ENCODE measurements at places on chromosomes 6 and 20.

DNA sequence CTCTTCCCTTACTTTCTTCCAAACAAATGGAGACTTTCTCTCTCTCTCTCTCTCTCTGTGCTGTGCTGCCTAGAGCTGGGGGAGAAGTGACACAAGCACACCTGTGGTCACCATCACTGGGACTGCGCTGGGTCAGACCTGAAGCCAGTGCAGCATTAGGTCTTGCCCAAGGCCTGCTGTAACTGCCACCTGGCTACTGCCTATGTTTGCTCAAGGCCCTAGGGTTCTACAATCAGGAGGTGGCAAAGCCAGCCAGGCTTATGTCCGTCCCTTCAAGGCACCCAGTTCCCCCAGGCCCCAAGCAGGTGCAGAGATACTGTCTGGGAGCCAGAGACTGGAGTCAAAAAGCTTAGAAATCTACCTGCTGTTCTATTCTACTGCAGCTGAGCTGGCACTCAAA lies 49.4 kb upstream of the TOP1 start:
- no peak for DNase-seq

DNA sequence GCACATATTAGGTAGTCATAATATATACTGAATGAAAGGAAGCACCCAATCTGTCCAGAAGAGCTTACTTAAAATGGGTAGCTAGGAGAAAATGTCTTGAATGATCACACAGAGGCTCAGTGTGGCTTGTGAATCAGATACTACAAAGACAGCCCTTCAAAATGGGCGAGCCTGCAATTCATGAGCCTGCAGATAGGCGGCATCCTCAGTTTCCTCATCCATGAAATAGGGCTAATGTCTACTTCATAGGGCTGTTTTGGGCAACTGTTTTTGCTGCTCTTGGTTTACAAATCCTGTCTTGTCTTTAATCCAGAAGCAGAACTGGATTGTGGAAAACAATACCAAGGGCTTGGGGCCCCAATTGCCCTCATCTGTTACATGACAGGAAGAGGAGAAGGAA lies 129.3 kb upstream of the KCNK16 start:
- DNase-seq: no peak

DNA sequence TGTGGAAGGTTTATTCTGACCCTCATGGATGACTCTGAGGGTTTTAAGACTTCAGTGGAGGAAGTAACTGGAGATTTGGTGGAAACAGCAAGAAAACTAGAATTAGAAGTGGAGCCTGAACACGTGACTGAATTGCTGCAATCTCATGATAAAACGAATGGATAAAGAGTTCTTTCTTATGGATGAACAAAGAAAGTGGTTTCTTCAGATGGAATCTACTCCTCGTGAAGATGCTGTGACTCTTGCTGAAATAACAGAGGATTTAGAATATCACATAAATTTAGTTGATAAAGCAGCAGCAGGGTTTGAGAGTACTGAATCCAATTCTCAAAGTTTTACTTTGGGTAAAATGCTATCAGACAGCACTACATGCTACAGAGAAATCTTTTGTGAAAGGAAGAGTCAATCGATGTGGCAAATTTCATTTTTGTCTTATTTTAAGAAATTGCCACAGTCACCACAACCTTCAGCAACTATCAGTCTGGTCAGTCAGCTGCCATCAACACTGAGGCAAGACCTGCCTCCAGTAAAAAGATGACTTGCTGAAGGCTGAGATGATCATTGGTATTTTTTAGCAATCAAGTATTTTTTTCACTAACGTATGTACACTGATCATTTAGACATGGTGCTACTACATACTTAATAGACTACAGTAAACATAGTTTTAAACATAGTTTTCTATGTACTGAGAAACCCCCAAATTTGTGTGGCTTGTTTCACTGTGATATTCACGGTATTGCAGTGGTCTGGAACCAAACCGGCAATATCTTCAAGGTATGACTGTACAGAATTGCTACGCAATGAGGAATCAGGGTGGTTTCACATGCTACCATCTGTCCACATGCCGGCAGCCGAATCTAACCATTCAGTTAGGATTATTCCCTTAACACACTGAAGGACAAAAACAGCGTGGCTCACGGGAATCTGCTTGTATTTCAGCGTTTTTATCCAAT lies 149.0 kb downstream of the MYB start:
- no peak for DNase-seq

DNA sequence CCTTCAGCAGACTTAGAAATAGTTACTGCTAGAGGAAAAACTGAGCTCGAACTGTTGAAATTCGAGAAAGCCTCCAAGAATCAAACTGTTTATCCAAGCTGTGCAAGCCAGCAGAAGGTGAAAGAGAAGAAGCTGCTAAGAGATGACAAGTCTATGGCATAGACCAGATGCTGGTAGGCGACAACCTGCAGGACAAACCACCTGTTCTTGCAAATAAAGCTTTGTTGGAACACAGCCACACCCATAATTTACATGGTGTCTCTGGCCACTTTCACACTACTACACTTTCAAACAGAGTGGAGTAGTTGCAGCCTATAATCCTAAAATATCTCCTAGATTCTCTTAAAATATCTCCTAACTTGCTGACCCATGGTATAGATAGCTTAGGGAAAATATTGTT lies 33.3 kb downstream of the TNFRSF21 start:
- DNase-seq: no peak

DNA sequence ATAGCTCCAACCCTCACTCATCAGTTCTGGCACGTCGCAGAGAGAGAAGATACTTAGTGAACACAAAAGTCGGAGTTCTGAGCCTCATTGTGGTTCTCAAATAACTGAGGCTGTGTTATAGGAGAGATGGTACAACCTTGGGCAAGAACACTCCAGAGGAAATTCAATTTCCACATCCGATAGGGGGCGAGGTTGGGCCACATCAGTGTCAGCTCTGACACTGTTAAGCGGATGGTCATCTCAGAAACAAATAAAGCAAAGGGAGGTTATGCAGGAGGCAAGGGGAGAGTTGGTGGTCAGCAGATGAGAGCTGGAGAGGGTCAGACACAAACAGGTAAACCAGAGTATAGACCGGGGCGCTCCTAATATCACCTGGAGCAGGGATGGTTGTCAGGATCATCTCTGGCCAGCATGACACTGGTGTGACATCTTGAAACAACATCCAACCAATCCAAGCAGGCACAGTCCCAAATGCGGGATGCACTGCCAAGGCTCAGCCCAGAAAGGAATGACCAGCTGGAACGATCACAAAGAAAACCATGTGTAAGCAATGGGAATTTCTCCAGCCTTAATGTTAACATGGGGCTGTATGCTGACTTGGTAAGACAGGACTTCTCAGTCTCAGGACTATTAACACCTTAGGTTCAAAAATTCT lies 331.8 kb downstream of the HACE1 start:
- DNase-seq: peak; percentile 33

GRCh38 chr6:124561635-124562130 lies 400.6 kb upstream of the RNF217 start:
- DNase-seq: no peak

- DNase-seq: no peak
These were observed 6.6 kb downstream of the SLC2A4RG start for GRCh38 chr20:63745961-63746731.

GRCh38 chr6:148980234-148980633 lies 233.4 kb downstream of the UST start:
- DNase-seq: peak; percentile 56

- DNase-seq: peak; percentile 15
These were observed 90.2 kb upstream of the CDH4 start for GRCh38 chr20:61161726-61162390.

GRCh38 chr20:12891643-12892042 lies 117.1 kb upstream of the SPTLC3 start:
- DNase-seq: no peak

DNA sequence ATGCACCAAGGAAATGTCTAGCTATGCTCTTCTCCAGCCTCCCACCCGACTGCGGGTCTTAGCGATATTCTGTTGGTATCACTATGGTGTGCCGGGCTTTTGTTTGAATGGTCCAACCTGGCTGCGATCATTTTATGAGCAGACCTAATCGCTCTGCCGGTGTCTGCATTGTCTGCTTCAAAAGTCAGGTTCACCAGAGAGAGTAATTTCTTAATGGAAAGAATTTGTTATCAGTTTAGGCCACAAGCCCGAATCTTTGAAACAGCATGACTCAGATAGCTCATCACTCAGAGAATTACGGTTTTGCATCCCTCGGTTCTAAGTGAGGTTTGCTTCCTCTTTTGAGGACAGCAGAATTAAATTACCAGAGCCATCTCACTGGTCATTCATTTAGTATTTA lies 521.0 kb upstream of the ARID1B start:
- DNase-seq: no peak

- DNase-seq: no peak
These were observed 23.5 kb upstream of the FOXC1 start for GRCh38 chr6:1586256-1586655.

DNA sequence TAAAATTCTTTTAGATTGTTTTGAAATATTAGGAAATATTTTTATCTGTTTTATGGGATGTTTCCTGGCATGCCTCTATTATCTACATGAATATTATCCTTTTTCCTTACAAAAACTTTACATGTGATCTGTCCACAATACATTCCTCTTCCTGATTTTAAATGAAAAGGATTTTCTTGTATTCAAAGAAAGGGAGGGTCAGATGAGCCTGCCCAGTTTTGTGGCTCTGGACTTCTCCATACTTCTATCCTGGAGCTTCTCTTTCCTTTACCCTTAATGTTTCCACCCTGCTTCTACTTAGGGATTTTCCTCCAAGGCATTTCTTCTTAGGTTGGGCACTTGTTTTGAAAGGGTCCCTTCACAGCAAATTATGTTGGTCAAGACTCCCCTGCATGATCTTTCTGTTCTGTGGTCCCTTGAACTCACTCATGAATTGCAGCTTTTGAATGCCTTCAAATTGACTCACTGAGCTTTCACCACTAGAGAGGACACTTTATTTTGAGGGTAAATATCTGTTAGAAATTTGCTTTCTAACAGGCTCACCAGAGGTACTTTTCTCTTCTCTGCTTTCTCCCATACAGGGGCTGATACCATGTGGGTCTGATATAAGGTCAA lies 104.9 kb downstream of the CENPW start:
- peak; percentile 23 for DNase-seq

DNA sequence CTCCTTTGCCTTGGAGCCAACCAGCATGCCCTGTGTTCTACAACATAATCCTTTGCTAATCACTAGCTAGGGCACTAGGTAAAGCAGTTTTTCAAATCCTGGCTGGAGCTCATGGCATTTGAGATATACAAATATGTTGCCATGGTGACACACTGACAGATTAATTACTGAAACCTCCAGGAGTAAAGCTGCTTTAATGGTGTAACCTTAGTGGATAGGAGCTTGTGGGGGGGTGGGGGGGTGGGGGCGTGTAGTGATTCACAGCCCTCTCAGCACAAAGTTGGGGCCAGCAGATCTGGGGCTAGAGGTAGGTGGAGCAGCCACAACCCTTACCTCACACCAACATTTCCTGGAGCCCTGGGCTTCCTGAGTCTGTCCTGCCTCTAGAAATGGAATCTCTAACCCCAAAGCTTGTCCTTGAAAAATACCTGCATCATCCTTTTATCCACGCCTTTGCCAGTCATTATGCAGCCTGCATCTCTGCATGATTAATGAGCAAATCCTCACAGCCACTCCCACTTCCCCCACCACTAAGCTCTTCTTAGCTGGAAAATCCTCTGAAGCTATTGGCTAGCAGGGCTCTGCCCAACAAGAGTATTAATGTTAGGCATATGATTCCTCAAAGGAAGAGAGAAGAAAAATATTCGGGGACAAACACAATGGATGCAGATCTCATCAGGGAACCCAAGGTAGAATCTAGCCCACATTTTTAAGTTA lies 84.5 kb upstream of the PRND start:
- DNase-seq: peak; percentile 51

DNA sequence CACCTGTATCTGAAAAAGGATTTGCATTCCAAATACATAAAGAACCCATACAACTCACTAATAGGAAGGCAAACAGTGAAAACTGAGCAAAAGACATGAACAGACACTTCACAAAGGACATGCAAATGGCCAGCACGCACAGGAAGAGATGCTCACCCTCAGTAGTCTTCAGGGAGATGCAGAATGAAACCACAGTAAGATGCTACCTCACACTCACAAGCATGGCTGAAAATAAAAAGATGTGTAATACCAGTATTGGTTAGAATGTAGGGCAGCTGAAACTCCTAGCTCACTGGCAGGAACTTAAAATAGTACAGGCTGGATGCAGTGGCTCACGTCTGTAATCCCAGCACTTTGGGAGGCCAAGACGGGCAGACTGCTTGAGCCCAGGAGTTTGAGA lies 64.6 kb downstream of the SNX5 start:
- DNase-seq: no peak

- DNase-seq: peak; percentile 22
These were observed 46.3 kb downstream of the EZR start for GRCh38 chr6:158772851-158773371.

DNA sequence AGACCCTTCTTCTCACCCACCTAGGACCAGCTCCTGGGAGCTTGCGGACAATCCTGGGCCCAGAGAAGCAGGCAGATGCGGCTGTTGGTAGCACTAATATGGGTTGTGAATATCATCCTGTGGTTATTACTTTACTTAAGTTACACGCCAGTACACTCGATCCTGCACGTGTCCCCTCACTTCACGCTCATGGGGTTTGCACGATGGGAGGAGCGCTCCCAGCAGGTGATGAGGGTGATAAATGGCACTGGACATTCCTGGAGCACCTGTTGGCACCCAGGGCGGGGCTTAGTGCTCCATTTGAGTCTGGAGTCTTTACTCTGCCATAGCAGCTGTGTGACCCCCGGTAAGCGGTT lies 335.1 kb downstream of the PREX1 start:
- no peak for DNase-seq

DNA sequence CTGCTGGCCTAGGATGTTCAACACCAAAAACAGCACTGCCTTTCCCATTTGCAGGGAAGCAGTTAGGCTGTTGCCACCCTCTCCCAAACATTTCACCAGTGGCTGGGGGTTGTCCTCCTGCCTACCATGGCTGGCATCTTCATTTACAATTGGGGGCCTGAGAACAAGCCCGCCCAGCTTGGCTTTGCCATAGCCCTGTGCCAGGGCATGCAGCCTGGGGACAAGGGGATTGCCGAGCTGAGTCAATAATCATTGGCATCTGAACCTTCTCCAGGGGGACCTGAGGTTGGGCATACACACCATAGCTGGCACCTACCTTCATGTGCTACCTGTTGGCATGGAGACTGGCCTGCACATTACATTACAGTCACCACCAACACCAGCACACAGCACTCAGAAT lies 345.1 kb downstream of the KHDRBS2 start:
- no peak for DNase-seq

DNA sequence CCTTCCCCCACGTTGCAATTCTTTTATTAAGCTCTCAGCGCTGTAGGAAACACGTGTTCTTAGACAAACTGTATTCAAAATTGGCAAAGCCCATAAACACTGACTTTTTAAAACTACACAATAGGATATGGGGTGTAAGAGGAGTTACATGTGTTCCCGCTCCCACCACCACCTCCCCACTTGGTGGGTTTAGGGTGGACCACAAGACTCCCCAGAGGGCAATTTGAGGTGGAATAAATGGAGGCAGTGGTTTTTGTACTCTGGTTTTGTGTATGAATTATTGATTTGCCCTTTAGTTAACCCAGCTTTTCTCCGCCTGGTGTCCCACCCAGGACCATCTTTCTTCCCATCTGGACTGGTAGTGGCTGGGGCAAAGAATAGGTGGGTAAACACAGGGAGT lies 3.7 kb downstream of the UQCC2 start:
- no peak for DNase-seq
